ENCODE measurements at places on chromosomes 3 and 15.

DNA sequence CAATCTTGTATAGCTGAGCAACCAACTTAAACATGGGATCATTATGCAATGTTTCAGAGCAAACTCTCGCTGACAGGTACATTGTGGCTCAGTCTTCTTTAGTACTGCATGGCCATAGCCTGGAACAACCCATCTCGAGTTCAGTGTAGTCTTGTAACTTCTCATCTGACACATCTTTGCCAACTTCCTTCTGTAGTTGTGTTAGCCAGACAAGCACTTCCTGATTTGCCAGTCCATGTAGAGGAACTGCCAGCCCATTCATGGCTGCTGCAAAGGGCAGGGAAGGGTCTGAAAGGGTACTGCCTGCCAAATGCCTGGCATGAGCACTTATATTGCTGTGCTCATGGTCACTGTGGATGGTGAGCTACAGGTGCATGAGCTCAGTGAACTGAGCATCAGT is 49.2 kb upstream of the CCDC54 start:
- DNase-seq = no peak

DNA sequence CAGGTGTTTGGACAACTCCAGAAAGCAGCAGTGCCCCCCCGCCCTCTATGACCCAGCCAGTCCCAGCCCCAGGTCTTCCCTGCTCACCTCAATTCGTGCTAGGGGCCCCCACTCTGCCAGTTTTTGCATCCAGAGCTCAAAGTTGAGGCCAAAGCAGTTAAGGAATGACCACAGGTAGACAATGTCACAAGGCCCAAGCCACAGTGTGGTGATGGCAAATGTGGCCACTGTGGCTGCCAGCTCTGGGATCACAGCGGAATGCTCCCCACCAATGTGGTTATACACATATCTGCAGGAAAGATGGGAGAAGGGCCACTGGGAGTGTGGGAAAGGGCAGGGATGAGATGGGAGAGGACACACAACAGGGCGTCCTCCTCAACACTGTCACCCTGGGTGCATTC is 8.2 kb downstream of the KLHL40 start:
- DNase-seq = no peak

DNA sequence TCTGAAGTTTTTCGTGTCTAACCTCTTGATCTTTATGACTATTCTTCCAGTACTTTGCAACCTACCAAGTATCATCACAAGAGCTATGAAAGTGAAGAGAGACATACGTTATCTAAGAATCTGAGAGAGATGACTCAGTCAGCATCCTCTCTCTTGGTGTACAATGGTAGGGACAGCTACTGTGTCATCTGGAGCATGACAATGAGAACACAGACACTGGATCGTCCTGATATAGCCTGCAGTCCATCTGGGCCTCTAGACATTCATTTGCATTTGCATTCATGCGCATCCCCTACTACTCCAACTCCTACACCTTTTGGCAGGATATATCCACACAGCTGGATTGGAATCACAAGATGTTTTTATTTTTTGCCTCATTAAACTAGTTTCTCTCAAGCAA is 115.2 kb downstream of the PEX5L start:
- no peak for DNase-seq

DNA sequence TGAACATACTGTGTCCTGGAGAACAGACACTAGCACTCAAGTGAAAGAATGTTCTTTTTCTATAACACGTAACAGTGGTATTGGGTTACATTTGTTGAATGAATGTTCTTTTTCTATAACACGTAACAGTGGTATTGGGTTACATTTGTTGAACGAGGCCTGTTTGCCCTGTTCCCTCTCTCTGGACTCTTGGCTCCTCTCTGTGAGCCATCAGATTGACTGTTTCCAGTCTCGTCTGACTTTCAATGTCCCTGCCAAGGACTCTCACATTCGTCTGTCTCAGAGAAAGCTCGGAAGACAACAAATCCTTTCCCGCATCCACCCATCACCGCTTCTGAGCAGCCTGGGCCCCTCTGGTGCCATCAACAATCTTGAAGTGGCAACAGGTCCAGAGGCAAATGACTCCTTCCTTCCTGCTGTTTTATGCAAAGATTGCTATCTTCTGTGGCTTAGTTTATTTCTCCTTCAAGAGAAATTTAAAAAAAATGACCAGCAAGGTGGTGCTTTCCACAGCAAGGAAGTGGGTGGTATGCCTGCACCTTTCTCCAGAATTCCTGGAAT is 8.0 kb downstream of the TMEM45A start:
- no peak for DNase-seq

GRCh38 chr3:196650740-196651311 is 11.3 kb downstream of the NRROS start:
- DNase-seq = no peak

DNA sequence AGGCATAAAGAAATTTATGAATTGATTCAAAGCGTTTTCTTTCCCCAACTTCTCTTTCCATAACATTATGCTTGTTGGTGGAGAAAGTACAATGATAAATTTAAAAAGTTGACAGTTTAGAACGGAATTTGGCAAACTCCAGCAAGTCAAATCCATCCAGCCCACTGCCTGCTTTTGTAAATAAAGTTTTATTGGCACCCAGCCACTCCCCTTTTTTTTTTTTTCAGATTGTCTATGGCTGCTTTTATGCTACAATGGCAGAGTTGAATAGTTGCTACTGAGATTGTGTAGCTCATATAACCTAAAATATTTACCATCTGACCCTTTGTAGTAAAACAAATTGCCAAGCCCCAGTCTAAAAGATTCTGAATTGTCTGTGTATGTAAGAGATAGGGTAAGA is 112.8 kb upstream of the RBMS3 start:
- no peak for DNase-seq

- no peak for DNase-seq
Observed at GRCh38 chr3:37467761-37468160, 293.4 kb upstream of the LRRFIP2 start.

- DNase-seq = no peak
Observed at GRCh38 chr15:69305204-69305931, 6.7 kb downstream of the PAQR5 start.

DNA sequence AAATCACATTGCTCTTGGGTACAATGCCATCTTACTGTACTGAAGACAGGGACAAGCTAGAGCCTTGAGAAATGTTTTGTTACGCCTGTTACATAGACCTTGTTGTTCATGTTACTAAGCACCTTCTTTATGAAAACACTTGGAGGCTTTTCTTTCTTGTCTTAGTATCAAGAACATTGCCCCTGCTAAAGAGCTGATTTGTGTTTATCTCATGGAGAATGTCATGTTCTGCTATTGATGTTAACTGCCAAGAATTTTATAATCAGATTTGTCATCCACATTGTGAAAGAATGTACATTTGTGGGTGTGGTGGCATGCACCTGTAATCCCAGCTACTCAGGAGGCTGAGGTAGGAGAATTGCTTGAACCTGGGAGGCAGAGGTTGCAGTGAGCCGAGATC is 431.3 kb upstream of the MDFIC2 start:
- no peak for DNase-seq

DNA sequence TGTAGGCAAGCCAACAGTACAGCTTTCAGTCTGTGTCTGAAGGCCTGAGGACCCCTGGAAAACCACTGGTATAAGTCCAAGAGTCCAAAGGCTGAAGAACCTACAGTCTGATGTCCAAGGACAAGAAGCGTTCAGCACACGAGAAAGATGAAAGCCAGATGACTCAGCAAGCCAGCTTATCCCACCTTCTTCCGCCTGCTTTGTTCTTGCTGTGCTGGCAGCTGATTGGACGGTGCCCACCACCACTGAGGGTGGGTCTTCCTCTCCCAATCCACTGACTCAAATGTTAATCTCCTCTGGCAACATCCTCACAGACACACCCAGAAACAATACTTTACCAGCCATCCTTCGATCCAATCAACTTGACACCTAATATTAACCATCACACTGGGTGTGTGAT is 59.0 kb upstream of the PDZRN3 start:
- DNase-seq = no peak

- DNase-seq = no peak
Observed at GRCh38 chr3:155032918-155033317, 47.2 kb upstream of the MME start.

DNA sequence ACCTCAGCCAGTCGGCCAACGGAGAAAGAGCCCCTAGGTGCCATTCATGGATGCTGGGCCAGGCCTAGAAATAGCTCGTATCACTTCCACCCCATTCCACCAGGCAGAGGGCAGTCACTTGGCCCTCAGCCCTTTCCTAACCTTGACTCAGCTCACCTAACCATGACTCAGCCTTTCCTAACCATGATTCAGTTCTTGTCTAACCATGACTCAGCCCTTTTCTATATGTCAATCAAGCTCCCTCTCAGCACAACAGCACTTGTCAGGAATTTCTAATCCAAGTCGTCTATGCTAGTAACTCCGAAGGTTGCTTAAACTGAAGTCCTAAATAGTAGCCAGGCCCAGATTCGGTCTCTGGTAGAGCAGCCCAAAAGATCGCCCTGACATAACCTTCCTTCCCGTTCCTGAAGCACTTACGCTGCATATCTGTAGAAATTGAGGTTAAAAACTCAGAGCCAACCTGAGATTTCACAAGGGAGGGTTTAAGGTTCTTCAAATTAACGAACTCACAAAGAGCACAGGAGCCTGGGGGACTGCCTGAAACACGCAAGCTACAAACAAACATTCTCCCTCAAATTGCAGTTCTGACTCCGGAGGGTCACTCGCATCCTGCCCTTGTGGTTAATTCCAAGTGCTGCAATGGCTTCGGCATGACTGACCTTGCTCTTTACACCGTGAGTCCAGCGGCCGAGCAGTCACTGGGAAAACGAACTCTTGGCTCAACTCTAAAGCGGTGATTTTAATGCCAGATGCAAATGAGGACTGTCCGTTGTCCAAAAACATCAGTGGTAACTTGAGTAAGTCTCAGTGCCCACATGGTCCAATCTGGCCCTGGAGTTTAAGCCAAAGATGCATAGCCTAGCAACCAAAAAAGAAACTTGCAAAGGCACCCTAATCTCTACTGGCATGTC is 99.9 kb downstream of the ADAMTS17 start:
- no peak for DNase-seq

DNA sequence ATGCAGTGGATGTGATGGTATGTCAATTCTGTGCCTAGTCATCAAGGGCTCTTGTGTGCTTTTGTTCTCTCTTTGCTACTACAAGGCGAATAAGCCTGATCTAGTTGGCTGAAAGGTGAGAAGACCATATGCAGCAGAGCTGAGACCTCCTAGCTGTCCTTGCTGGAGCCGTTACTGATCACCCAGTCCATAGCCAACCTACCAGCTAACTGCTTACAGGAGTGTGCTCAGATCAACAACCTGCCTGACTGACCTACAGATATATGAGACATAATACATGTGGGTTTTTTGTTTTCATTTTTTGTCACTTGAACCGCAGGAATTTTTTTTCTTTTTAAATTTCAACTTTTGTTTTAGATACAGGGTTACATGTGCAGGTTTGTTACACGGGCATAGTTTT is 22.8 kb downstream of the OXSM start:
- no peak for DNase-seq

DNA sequence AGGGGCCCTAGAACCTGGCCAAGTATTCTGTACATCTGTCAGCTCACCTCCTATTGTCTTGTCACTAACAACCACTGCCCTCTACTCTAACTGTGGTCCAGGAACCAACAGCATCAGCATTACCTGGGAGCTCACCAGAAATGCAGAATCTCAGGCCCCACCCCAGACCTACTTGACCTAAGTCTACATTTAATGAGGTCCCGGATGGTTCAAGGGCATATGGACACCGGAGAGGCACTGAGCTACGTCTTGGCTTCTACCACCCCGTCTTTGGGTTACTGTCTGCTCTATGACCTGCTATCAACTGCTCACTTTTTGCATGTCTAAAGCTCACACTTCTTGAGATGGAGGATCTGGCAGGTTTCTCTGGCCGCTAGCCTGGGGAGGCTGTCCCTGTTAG is 8.1 kb downstream of the GALNT15 start:
- no peak for DNase-seq

DNA sequence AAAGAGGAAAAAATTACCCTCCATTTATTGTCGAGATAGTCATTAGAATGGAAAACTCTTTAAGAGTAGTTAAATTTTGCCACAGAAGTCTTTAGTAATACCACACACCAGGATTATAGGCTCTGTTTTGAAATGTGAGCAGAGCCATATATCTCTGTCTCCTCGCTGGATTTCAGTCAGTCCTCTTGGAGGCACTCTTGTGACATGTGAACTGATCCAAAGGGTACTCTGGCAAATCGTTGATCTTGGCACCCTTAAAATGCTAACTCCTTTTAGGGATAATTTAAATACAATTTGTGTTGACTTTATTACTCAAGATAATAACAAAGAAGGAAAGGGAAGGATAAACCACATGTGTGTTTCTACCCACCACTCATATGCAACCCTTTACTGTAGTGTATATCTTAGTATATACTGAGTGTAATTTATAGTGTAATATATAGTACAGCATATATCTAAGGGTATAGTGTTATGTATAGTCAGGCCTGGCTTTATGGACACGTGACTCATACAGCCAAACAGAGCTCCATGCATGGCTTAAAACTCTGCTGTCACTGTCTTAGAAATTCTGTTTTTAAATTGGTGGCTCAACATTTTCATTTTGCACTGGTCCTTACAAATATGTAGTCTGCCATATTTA is 12.3 kb upstream of the KPNA4 start:
- no peak for DNase-seq

GRCh38 chr15:99098426-99098825 is 6.5 kb upstream of the SYNM start:
- DNase-seq = no peak

DNA sequence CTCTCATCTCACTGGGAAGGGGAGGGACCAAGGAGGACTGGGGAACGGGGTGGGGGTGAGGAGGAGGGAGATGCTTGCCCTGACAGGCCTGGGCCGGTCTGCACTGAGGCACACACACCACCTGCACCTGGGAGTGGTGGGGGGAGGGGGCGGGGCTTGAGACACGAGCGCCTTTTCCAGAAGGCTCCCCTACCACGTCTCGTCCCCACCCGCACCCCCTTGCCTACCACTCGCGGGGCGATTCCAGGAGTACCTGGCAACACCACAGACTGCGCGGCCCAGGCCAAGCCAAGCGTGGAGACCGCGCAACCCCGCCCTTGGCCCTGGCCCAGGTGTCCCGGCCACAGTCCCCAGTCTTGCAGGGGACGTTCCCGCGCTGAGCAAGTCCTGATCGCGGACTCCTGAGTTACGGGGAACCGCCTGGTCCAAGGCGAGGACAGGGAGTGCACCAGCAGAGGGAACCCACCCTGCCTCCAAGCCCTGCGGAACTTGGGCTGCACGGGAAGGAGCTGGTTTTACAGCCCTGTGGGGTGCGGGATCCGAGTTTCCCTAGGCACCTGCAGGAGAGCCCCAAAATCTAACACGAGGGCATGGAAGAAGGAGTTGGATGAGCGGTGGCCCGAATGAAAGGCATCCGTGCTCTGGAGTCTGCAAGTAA is 68.1 kb upstream of the SH3GL3 start:
- no peak for DNase-seq

- DNase-seq = no peak
Observed at GRCh38 chr3:195896361-195897080, 11.8 kb downstream of the TNK2 start.

- no peak for DNase-seq
Observed at GRCh38 chr3:127822041-127822681, at the start of gene MGLL. Gene MGLL (minus strand): TSS chr3:127822515. CDS start chr3:127822318, 197 bp downstream.
